CD4-positive, alpha-beta T cell (primary cell): ENCODE measurements at places on chromosomes 6 and 20. TPM values are rescaled to one million over a fixed set of nuclear protein-coding genes. Genes with fewer than 3 reads are reported as not detected.

Gene KIAA1586
- total RNA-seq: 11.7 TPM

Gene GNMT
- 1.2 TPM for total RNA-seq

Gene ULBP2
- 1.8 TPM for total RNA-seq

Gene LPIN3
- 2.4 TPM for total RNA-seq

Gene PTK6
- 0.19 TPM for total RNA-seq

Gene PSORS1C2
- total RNA-seq: not detected

Gene IMPG1
- not detected for total RNA-seq

Gene ZHX3
- 6.6 TPM for total RNA-seq

Gene BTN1A1
- total RNA-seq: not detected

Gene GPR6
- total RNA-seq: not detected

Gene SLC22A16
- total RNA-seq: not detected

Gene TRIM31
- not detected for total RNA-seq

Gene RAET1L
- not detected for total RNA-seq

Gene NMBR
- total RNA-seq: not detected

DNA sequence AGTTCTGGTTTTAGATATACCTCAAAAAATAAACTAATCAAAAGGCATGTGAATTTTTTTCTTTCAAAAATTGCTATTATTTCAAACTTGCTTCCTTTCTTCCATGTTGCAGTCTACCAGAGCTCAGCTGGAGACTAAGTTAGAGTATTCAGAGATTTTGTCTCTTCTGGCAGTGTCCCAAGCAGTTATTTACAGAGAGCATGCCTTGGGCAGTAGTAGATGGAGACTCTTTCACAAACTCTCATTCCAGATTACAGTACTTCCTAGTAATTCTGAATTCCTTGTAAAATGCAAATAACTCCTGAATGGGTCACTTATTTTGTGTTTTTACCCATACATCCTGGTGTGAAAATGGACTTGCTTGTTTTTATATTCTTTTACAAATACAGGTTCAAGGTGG lies 703.4 kb downstream of the EPHA7 start:
- H3K4me3 ChIP-seq: no peak overlapping the region
- no peaks in the 10 kb centered on the region for H3K27me3 ChIP-seq
- no peak for DNase-seq
- no peaks in the 10 kb centered on the region for H3K4me1 ChIP-seq
- H3K36me3 ChIP-seq: no peaks in the 10 kb centered on the region

GRCh38 chr20:23456873-23457272 lies 4.2 kb upstream of the CST11 start:
- no peaks in the 10 kb centered on the region for H3K27me3 ChIP-seq
- H3K27ac ChIP-seq: no peak overlapping the region
- peaks cover 13% of the 10 kb centered on the region for H3K4me1 ChIP-seq
- no peak overlapping the region for H3K4me3 ChIP-seq

DNA sequence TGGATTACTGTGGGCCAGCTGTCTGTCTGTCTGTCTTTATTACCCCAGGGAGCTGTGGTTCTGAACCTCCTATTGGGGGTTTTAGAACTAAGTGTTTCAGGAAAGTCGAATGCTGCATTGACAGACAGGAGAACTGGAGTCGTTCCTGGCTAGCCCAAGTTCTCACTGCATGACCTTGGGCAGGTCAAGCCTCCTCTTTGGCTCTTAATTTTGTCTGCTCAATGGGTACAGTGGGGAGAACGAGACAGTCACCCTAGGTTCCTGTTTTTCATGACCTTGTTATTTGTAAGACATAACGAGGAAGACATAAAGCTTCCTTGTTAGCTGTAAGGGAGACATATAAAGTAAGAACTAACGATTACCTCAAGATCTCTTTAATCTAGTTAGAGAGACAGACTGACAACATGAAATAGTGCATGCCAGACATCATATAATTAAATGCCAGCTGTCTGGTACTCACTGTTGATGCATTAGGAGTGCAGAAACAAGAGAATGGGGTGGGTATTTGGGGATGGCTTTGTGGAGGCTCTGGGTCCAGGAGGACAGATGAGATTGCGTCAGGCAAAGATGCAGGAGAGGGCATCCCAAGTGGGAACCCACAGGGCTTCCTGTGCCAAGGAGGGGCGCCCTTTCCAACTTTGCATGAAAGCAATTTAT lies 3.7 kb upstream of the CCDC167 start:
- no peak overlapping the region for H3K4me3 ChIP-seq
- H3K4me1 ChIP-seq: peaks cover 95% of the 10 kb centered on the region
- DNase-seq: peak; percentile 63
- no peaks in the 10 kb centered on the region for H3K36me3 ChIP-seq

DNA sequence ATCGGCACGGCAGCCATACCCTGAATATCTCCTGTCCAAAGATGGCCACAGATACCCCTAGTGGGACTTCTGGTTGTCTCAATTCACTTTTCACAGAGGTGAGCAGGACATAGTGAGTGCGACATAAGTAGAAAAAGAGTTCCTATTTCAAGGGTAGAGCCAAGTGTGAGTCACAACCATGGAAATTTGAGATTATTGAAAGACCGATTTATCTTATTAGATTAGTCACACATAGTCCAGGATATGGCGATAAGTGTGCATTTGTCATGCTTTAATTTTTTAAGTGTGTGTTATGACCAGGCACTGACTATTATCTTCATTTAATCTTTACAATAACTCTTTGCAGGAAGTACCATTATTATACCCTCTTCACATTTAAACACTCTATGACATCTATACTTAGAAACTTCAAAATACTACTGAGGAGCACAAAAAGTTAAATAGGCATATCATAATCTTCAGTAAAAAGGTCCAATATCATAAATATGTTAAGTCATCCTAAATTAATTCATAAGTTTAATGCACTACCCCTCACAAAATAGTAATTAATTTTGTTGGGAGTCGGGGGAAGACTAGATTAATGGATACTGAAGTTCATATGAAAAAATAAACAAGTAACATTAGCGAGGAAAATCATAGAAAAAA lies 13.4 kb upstream of the TNFAIP3 start:
- H3K4me3 ChIP-seq: no peak overlapping the region
- no peak overlapping the region for H3K27ac ChIP-seq
- H3K4me1 ChIP-seq: no peaks in the 10 kb centered on the region

GRCh38 chr20:46055269-46055668 lies 26.3 kb downstream of the SLC12A5 start:
- no peaks in the 10 kb centered on the region for H3K36me3 ChIP-seq
- no peak overlapping the region for H3K4me3 ChIP-seq
- peaks cover 17% of the 10 kb centered on the region for H3K27me3 ChIP-seq
- no peak overlapping the region for H3K27ac ChIP-seq
- peaks cover 19% of the 10 kb centered on the region for H3K4me1 ChIP-seq
- no peak for DNase-seq

DNA sequence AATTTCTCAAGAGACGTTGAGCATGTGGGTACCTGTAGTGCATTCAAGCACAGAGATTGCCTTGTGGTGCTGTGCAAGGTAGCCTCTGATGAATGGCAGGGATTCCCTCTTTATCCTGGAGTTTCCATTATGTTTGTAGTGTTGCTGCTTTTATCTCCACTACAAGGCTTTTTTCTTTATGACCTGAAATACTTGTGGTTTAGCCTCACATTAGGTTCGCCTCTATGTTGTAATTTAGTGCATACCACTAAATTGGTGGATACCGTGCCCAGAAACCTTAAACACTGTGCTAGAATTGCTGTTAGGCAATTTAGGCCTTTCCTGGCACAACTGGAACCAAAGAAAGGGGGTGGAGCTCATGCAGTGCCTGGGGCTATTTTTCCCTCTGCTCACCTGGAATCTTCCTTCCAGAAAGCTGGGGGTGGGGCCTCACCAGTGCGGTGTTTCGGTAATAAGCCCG lies 76.8 kb downstream of the NCOA7 start:
- DNase-seq: no peak
- peaks cover 12% of the 10 kb centered on the region for H3K36me3 ChIP-seq
- no peaks in the 10 kb centered on the region for H3K4me1 ChIP-seq
- H3K4me3 ChIP-seq: no peak overlapping the region

- H3K4me1 ChIP-seq: no peaks in the 10 kb centered on the region
- H3K36me3 ChIP-seq: no peaks in the 10 kb centered on the region
- no peak overlapping the region for H3K27ac ChIP-seq
- DNase-seq: no peak
- H3K27me3 ChIP-seq: peaks cover 11% of the 10 kb centered on the region
Measured at GRCh38 chr6:131813991-131814390, 6.2 kb downstream of the ENPP1 start.

DNA sequence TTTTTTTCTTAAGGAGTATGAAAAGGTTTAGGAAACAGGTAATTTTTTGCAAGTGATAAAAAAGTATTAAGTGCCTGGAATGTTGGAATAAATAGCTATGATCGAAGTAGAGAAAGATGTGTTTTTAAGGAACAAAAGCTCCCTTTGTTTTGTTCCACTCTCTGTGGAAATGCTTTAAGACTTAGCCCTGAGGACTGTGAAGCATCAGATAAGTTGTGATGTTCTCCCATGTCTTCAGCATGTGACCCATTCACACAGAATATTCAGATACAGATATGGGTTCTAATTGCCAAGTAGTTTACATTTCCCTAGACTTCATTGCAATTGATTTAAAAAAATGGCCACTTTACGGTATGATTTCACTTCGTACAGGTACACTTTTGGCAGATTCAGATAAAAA lies 80.6 kb downstream of the KCNQ5 start:
- H3K27ac ChIP-seq: no peak overlapping the region
- H3K4me1 ChIP-seq: no peaks in the 10 kb centered on the region
- H3K4me3 ChIP-seq: no peak overlapping the region

DNA sequence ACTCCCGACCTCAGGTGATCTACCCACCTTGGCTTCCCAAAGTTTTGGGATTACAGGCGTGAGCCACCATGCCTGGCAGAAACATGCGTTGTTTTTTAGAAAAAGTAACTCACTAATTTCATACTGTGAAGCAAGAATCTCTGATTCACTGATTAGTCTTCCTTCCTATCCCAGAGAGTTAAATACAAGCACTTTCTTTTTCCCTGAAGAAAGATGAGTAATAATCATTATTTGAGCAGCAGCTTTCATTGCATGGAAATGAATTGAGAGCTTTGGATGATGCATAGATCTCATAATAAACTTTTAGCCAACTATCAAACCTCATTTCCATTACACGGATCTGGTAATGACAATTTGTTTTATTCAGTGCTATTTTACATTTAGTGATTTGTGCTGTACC lies 892.5 kb upstream of the EYS start:
- no peak overlapping the region for H3K4me3 ChIP-seq
- H3K27ac ChIP-seq: no peak overlapping the region
- H3K36me3 ChIP-seq: no peaks in the 10 kb centered on the region

GRCh38 chr6:23477586-23477985 lies 648.4 kb upstream of the NRSN1 start:
- no peaks in the 10 kb centered on the region for H3K27me3 ChIP-seq
- no peak for DNase-seq
- H3K27ac ChIP-seq: no peak overlapping the region

GRCh38 chr6:4585682-4586468 lies 190.3 kb upstream of the CDYL start:
- H3K4me1 ChIP-seq: no peaks in the 10 kb centered on the region
- DNase-seq: no peak
- no peaks in the 10 kb centered on the region for H3K27me3 ChIP-seq
- H3K27ac ChIP-seq: no peak overlapping the region
- H3K4me3 ChIP-seq: no peak overlapping the region

GRCh38 chr6:47455533-47456209 lies 21.9 kb upstream of the CD2AP start:
- no peak overlapping the region for H3K4me3 ChIP-seq
- no peaks in the 10 kb centered on the region for H3K4me1 ChIP-seq
- no peaks in the 10 kb centered on the region for H3K36me3 ChIP-seq
- DNase-seq: no peak
- no peak overlapping the region for H3K27ac ChIP-seq

DNA sequence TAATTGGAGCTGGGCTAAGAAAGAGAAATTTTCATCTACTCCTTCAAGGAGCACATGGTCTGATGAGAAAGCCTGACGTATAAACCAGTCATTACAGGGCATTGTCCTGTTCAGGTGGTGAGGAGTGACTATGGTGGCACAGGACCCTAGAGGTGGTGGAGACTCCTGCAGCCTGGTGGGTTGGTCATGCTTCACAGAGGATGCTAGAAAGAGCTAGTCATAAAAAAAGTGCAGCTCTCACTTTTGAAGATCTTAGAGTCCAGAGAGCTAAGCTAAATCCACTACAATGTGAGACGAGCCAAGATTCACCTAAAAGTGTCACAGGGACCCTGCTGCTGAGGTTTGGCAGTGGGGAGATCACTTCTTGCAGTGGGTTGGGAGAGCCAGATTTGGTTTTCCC lies 9.8 kb upstream of the ZNF831 start:
- peaks cover 90% of the 10 kb centered on the region for H3K4me1 ChIP-seq
- DNase-seq: no peak
- H3K4me3 ChIP-seq: no peak overlapping the region
- H3K36me3 ChIP-seq: peaks cover 5% of the 10 kb centered on the region
- no peak overlapping the region for H3K27ac ChIP-seq
- H3K27me3 ChIP-seq: no peaks in the 10 kb centered on the region

- no peaks in the 10 kb centered on the region for H3K4me1 ChIP-seq
- no peak overlapping the region for H3K4me3 ChIP-seq
- H3K36me3 ChIP-seq: no peaks in the 10 kb centered on the region
- no peak for DNase-seq
- no peaks in the 10 kb centered on the region for H3K27me3 ChIP-seq
Measured at GRCh38 chr6:33949877-33950435, 146.2 kb upstream of the MLN start.

- H3K4me3 ChIP-seq: no peak overlapping the region
- no peaks in the 10 kb centered on the region for H3K36me3 ChIP-seq
- H3K27me3 ChIP-seq: no peaks in the 10 kb centered on the region
- no peaks in the 10 kb centered on the region for H3K4me1 ChIP-seq
- H3K27ac ChIP-seq: no peak overlapping the region
Measured at GRCh38 chr20:23019403-23019802, 15.7 kb upstream of the SSTR4 start.

GRCh38 chr6:47924001-47924400 lies 142.2 kb downstream of the OPN5 start:
- no peaks in the 10 kb centered on the region for H3K36me3 ChIP-seq
- no peaks in the 10 kb centered on the region for H3K27me3 ChIP-seq
- H3K4me3 ChIP-seq: no peak overlapping the region

DNA sequence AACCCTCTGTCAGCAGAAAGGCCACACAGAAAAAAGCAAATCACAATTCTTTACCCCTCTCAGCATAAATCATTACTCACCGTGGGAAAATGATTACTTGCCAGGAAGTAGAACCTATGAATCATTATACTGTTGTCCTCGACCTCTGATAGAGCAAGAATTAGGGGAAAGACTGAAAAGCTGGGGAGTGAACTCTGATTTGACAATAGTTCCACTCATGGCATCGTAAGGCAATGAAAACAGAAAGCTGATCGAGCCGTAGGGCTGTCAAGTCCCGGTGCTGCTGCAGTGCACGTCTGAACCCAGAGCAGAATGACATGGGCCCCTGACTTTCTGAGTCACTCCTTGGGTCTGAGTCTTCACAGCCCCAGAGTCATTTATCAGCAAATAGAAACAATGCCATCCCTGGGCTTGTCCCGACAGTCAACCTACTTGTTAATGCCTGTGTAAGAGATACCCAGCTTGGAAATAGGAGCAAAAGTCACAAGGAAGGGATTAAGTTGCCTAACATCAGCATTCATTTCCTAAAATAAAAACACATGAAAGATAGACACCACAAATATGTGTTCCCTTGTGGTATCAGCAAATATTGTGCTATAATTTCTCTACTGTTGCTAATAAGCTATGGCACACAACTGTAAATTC lies 224.8 kb upstream of the MARCKS start:
- H3K27me3 ChIP-seq: no peaks in the 10 kb centered on the region
- H3K36me3 ChIP-seq: no peaks in the 10 kb centered on the region
- H3K4me3 ChIP-seq: no peak overlapping the region
- DNase-seq: no peak
- H3K4me1 ChIP-seq: peaks cover 17% of the 10 kb centered on the region
- H3K27ac ChIP-seq: no peak overlapping the region

- no peaks in the 10 kb centered on the region for H3K36me3 ChIP-seq
- H3K27ac ChIP-seq: no peak overlapping the region
- no peak for DNase-seq
- H3K4me1 ChIP-seq: peaks cover 58% of the 10 kb centered on the region
- H3K4me3 ChIP-seq: peak overlapping the region; percentile 52
- peaks cover 2% of the 10 kb centered on the region for H3K27me3 ChIP-seq
Measured at GRCh38 chr20:64062276-64062595, 762 bp upstream of the TCEA2 start.
